ENCODE measurements at places on chromosomes 4 and X. TPM values are rescaled to one million over a fixed set of nuclear protein-coding genes. Genes with fewer than 3 reads are reported as not detected.

Gene SYTL5
- total RNA-seq, result 3.8 TPM

Gene TIGD4
- 0.14 TPM for total RNA-seq

Gene SCRG1
- total RNA-seq, result 0.29 TPM

Gene XKRX
- 0.06 TPM for total RNA-seq

Gene NSUN7
- total RNA-seq, result 6.5 TPM

Gene PAGE2
- not detected for total RNA-seq

Gene GLRB
- total RNA-seq, result 4.2 TPM

Gene GYPE
- total RNA-seq, result 0.16 TPM

Gene GAGE12J
- total RNA-seq, result not detected

Gene COL25A1
- 0.34 TPM for total RNA-seq

Gene TNIP3
- total RNA-seq, result not detected

Gene RPL39
- 806 TPM for total RNA-seq

Gene PDZD4
- 0.93 TPM for total RNA-seq

Gene CNOT6L
- total RNA-seq, result 25.2 TPM

Gene P2RY4
- not detected for total RNA-seq

Gene AVPR2
- 0.12 TPM for total RNA-seq

Gene GPR173
- total RNA-seq, result 0.23 TPM

- DNase-seq, result peak; percentile 3
- H3K4me1 ChIP-seq, result no peaks in the 10 kb centered on the region
- no peak overlapping the region for H3K4me3 ChIP-seq
- H3K27ac ChIP-seq, result no peak overlapping the region
- no peaks in the 10 kb centered on the region for H3K36me3 ChIP-seq
These were observed 406.5 kb downstream of the IQCM start for GRCh38 chr4:149409146-149409545.

- no peak for DNase-seq
- H3K27me3 ChIP-seq, result no peaks in the 10 kb centered on the region
- no peak overlapping the region for H3K4me3 ChIP-seq
- no peaks in the 10 kb centered on the region for H3K36me3 ChIP-seq
These were observed 559.8 kb downstream of the TLL1 start for GRCh38 chr4:166432842-166433241.

GRCh38 chrX:2785538-2785937 is 33.7 kb downstream of the XG start:
- no peak for DNase-seq
- H3K4me1 ChIP-seq, result no peaks in the 10 kb centered on the region
- no peak overlapping the region for H3K27ac ChIP-seq
- H3K4me3 ChIP-seq, result no peak overlapping the region
- no peaks in the 10 kb centered on the region for H3K27me3 ChIP-seq
- H3K36me3 ChIP-seq, result no peaks in the 10 kb centered on the region

- no peaks in the 10 kb centered on the region for H3K27me3 ChIP-seq
- H3K4me3 ChIP-seq, result no peak overlapping the region
- H3K4me1 ChIP-seq, result no peaks in the 10 kb centered on the region
- no peak overlapping the region for H3K27ac ChIP-seq
These were observed 41.6 kb downstream of the MTM1 start for GRCh38 chrX:150610043-150610442.

- H3K27ac ChIP-seq, result no peak overlapping the region
- H3K36me3 ChIP-seq, result no peaks in the 10 kb centered on the region
- H3K4me1 ChIP-seq, result no peaks in the 10 kb centered on the region
- no peak overlapping the region for H3K4me3 ChIP-seq
- H3K27me3 ChIP-seq, result no peaks in the 10 kb centered on the region
These were observed 361.8 kb downstream of the TEX13C start for GRCh38 chrX:125681507-125681906.

DNA sequence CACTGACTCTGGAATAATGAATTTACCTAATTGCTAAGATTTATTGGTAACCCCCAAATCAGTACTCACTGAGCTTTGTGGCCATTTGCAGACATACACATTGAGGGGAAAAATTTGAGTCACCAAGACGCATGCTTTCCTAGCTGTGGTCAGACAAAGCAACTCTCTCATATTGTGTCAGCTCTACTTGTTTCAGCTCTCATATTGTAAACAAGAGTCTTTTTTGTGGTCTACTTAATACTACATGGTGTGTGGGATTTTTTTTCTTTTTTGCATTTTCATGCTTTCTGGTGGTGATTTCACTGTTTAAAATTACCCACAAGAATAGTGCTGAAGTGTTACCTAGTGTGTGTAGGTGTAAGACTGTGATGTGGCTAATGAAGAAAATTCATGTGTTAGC is 428.2 kb upstream of the GALNT7 start:
- DNase-seq, result no peak
- H3K4me1 ChIP-seq, result no peaks in the 10 kb centered on the region
- no peaks in the 10 kb centered on the region for H3K27me3 ChIP-seq
- no peak overlapping the region for H3K4me3 ChIP-seq
- no peaks in the 10 kb centered on the region for H3K36me3 ChIP-seq
- no peak overlapping the region for H3K27ac ChIP-seq

- no peak for DNase-seq
- no peaks in the 10 kb centered on the region for H3K4me1 ChIP-seq
- no peak overlapping the region for H3K27ac ChIP-seq
- no peak overlapping the region for H3K4me3 ChIP-seq
These were observed 1629.2 kb upstream of the ADGRL3 start for GRCh38 chr4:59570860-59571476.

DNA sequence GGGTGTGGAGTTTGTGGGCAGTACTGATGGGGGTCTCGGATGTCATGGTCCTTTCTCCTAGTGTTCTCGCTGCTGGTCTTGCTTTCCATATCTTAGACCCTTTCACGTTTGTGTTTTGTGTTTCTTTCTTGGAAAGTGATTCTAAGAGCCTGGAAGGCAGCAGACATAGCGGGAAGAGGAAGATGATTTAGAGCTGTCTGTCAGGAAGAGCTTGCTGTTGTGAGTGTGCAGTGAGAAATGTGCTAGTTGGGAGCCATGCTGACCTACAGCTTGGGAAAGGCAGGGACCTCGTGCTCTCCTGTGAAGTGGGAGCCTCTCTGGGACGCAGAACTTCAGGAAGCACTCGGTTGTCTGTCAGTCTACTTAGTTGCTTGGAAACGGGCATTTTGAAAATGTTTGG is 122.2 kb downstream of the ZNF518B start:
- no peaks in the 10 kb centered on the region for H3K27me3 ChIP-seq
- H3K27ac ChIP-seq, result no peak overlapping the region
- DNase-seq, result no peak
- no peaks in the 10 kb centered on the region for H3K36me3 ChIP-seq
- H3K4me3 ChIP-seq, result no peak overlapping the region
- H3K4me1 ChIP-seq, result no peaks in the 10 kb centered on the region

GRCh38 chr4:99447513-99447912 is 12.4 kb upstream of the ADH7 start:
- no peaks in the 10 kb centered on the region for H3K36me3 ChIP-seq
- H3K4me3 ChIP-seq, result no peak overlapping the region
- no peak for DNase-seq
- no peaks in the 10 kb centered on the region for H3K4me1 ChIP-seq
- H3K27me3 ChIP-seq, result no peaks in the 10 kb centered on the region

GRCh38 chrX:71225676-71226075 is 2.7 kb downstream of the GJB1 start:
- no peaks in the 10 kb centered on the region for H3K4me1 ChIP-seq
- H3K27me3 ChIP-seq, result no peaks in the 10 kb centered on the region
- no peak overlapping the region for H3K27ac ChIP-seq
- no peak for DNase-seq
- no peaks in the 10 kb centered on the region for H3K36me3 ChIP-seq
- no peak overlapping the region for H3K4me3 ChIP-seq

DNA sequence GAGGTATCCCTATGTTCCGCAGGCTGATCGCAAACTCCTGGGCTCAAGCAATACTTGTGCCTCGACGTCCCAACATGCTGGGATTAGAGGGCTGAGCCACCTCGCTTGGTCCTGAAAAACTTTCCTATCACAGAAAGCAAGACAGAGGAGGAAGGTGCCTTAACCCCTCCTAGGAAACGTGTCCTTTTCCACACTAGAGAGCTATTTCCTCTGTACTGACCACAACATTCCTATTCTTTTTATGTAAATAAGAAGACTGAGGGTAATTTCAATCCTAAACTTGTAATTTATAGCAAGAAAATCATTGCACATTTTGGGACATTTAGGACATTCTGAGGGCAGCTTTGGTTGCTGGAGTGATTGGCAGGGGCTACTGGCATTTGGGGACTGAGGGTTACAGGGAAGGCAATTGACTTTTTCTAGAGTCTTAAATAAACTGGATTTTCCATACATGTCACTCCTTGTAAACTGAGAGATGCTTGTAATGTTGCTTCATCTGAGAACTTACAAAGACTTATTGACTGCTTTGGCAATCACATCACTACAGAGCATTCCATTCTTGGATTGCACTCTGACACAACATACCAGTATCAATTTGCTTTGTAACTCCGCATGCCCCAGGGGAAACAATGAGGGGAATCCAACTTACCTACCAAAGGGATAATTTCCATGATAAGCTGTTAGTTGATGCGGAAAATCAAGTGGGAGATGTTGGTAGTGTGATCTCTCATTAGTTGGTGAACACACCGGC is 15.6 kb downstream of the XAGE3 start:
- H3K27ac ChIP-seq, result no peak overlapping the region
- DNase-seq, result no peak
- H3K36me3 ChIP-seq, result no peaks in the 10 kb centered on the region
- peaks cover 7% of the 10 kb centered on the region for H3K27me3 ChIP-seq

DNA sequence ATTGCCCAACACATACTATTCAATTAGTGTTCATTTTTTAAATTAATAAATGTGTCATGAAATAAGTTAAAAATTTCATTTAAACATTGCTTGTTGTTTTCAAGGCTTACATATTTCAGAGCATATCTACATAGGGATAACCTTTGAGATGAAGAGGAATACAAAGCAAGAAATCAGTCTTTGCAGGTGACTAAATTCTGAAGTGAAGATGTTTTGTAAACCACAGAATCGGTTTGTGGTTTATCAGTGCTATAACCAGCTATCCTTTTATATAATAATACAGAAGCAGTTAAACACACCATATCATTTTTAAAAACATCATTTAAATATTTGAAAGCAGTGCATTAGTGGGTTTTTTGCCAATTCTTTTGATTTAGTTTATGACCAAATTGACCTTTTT is 26.9 kb downstream of the FAM241A start:
- no peaks in the 10 kb centered on the region for H3K27me3 ChIP-seq
- no peak overlapping the region for H3K4me3 ChIP-seq
- H3K27ac ChIP-seq, result no peak overlapping the region
- H3K4me1 ChIP-seq, result no peaks in the 10 kb centered on the region
- no peaks in the 10 kb centered on the region for H3K36me3 ChIP-seq

GRCh38 chr4:24513718-24514117 is 70.6 kb downstream of the DHX15 start:
- no peak overlapping the region for H3K4me3 ChIP-seq
- H3K27ac ChIP-seq, result no peak overlapping the region
- peaks cover 8% of the 10 kb centered on the region for H3K4me1 ChIP-seq
- H3K36me3 ChIP-seq, result no peaks in the 10 kb centered on the region

DNA sequence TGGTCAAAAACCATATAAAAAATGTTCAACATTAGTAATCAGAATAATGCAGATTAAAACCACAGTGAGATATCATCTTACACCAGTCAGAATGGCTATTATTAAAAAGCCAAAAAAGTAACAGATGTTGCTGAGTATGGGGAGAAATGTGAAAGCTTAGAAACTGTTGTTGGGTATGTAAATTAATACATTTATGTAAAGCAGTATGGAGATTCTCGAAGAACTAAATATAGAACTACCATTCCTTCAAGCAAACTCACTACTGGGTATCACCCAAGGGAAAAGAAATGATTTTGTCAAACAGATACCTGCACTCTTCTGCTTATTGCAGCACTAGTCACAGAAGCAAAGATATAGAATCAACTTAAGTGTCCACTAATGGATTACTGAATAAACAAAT is 576.4 kb upstream of the EPHA5 start:
- no peak overlapping the region for H3K27ac ChIP-seq
- H3K36me3 ChIP-seq, result no peaks in the 10 kb centered on the region
- DNase-seq, result no peak
- no peaks in the 10 kb centered on the region for H3K27me3 ChIP-seq

DNA sequence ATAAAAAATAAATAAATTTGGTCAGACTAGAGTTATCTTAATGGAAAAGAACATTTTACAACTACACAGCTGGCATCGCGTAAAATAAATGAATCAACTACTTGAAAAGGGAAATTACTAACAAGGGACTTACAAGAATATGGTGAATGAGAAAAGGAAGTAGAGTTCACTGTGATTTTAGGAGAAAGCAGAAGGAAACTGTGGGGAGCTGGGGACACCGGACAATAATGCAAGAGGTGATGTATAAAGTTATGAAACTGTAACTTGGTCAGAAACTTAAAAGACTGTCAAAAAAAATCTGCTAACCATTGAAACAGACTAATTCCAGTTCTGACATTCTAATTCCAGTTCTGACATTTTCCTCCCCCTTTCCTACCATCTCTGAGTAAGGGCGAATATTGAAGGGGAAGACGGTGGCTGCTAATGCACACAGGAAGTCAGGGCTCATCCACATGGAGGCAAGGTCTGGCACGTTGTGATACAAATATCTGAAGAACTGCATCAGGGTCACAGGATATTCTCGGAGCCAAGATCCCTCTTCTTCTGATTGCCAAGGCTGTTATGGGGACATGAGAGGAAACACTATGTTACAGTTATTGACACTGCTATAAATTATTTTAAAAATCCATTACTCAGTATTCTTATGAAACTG is 170.5 kb downstream of the CDS1 start:
- no peaks in the 10 kb centered on the region for H3K4me1 ChIP-seq
- H3K4me3 ChIP-seq, result no peak overlapping the region
- H3K27ac ChIP-seq, result no peak overlapping the region
- H3K27me3 ChIP-seq, result no peaks in the 10 kb centered on the region
- no peak for DNase-seq
- H3K36me3 ChIP-seq, result peaks cover 40% of the 10 kb centered on the region

DNA sequence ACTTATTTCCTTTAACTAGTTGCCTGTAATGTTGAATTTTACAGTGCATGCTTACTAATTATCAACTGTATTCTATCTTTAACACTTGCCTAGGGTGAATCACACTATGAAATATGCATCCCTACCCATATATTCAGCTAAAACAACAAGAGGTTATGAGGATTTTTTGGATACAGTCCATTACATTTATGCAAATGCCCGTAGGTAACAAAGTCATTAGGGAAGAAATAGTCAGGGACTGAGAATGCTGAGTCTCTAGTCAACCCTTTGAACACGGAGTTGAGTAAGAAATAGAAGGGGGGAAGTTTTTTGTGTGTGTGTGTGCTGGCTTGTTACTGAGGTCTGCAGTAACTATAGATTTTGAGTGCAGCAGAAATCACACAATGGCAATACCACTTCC is 26.1 kb upstream of the CBLL2 start:
- no peaks in the 10 kb centered on the region for H3K36me3 ChIP-seq
- H3K4me3 ChIP-seq, result no peak overlapping the region
- H3K4me1 ChIP-seq, result no peaks in the 10 kb centered on the region
- H3K27me3 ChIP-seq, result no peaks in the 10 kb centered on the region
- DNase-seq, result no peak

GRCh38 chr4:93657527-93657926 is 171.0 kb upstream of the ATOH1 start:
- H3K4me1 ChIP-seq, result no peaks in the 10 kb centered on the region
- no peak for DNase-seq
- H3K27me3 ChIP-seq, result no peaks in the 10 kb centered on the region
- no peak overlapping the region for H3K4me3 ChIP-seq
- H3K36me3 ChIP-seq, result no peaks in the 10 kb centered on the region
- H3K27ac ChIP-seq, result no peak overlapping the region
